Transverse colon (tissue), 4 donors: ENCODE measurements at places on chromosomes 4 and X. TPM values are rescaled to one million over a fixed set of nuclear protein-coding genes. Genes with fewer than 3 reads are reported as not detected.

- DNase-seq: no peak
Measured at GRCh38 chrX:100368167-100368566, 41.9 kb downstream of the PCDH19 start.

- DNase-seq: no peak
Measured at GRCh38 chrX:114841051-114841450, 176.4 kb downstream of the IL13RA2 start.

The RGN gene
- total RNA-seq: 1.3 TPM

DNA sequence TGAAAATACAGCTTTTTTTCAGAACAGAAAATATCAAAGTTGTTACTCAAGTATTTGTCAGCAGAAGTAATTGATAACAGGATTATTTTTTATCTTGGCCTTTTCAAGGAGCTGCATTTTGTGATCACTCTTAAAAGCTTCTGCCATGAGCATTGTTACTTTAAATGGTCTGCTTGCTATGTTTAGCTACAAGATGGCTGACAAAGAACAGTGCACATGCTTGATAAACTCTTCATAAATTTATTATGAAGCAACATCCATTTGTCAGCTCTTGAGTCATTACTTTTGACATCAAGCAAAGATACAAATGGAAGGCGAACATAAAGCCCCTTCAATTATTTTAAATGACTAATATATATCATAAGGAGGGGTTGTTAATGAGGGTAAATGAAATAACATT, 205.4 kb upstream of the RPS6KA3 start:
- no peak for DNase-seq

The GAB3 gene
- 4.0 TPM for total RNA-seq

- DNase-seq: no peak
Measured at GRCh38 chr4:43758836-43759235, 689.8 kb downstream of the KCTD8 start.

The PPP1R2C gene
- not detected for total RNA-seq

GRCh38 chr4:67207941-67208441, 337.3 kb downstream of the CENPC start:
- DNase-seq: no peak
